Left lobe of liver (tissue), 2 donors: ENCODE measurements at places on chromosomes 6 and 20.

- DNase-seq, result no peak
Measured at GRCh38 chr20:43809206-43809819, 82.5 kb upstream of the GTSF1L start.

- DNase-seq, result no peak
Measured at GRCh38 chr6:91020744-91021143, 433.9 kb upstream of the MAP3K7 start.

GRCh38 chr20:20233041-20233514 lies 134.8 kb upstream of the INSM1 start:
- no peak for DNase-seq

DNA sequence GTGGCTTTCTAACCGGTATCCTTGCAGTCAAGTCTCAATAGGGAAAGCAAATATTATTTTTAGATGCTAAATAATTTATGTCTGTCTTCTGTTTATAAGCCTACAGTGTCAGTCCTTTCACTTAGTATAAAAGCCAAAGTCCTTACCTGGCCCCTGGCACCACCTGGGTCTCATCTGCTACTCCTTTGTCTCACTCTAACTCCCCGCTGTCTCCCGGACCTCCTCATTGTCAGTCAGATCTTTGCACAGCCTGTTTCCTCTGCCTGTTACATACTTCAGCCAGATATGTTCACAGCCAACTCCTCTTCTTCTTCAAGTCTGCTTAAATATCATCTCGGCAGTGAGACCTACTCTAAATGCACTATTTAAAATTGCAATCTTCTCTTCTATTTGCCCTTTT lies 84.2 kb downstream of the THEMIS start:
- no peak for DNase-seq

GRCh38 chr6:44219053-44219814 lies 2.5 kb downstream of the MYMX start:
- DNase-seq, result peak; percentile 80
